ENCODE measurements at places on chromosomes 3 and 15.

DNA sequence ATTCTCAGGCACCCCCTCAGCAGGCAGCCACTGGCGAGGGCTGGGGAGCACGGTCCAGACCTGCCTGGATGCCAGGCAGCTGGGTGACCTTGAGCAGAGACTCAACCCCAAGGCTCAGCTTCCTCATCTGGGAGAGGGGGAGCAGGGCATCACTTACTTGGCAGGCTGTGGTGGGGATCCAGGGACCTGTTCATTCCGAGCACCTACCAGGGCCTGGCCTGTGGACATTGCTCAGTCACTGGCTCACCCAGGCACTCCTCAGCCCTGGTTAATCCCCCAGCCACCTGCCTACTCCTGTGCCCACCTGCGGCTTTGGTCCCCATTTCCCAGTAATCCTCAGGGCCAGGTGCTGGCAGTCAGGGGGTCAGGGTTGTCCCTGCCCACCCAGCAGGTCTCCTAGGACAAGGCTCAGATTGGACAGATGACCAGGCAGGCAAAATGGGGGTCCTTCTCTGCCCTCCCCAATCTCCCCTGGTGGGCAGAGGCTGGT lies 9.3 kb upstream of the RPL29 start:
- no peak for DNase-seq

DNA sequence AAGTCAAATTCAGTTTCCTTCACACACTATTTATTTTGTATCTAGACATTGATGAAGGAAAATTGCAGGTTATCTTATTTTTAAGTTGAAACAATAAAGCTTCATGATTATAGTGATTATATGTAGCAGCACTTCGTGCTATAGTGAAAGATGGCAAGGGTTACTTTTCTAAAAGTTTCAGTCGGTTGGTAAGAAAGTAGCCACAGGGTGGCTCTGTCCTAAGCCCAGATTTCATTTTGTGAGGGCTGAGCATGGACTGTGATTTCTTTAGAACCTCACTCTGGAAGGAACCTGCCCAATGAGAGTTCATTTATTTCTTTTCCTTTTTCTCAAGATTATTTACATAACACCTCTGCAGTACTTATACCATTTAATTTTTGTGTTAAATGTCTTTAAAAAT lies 66.5 kb downstream of the NME9 start:
- DNase-seq: no peak

DNA sequence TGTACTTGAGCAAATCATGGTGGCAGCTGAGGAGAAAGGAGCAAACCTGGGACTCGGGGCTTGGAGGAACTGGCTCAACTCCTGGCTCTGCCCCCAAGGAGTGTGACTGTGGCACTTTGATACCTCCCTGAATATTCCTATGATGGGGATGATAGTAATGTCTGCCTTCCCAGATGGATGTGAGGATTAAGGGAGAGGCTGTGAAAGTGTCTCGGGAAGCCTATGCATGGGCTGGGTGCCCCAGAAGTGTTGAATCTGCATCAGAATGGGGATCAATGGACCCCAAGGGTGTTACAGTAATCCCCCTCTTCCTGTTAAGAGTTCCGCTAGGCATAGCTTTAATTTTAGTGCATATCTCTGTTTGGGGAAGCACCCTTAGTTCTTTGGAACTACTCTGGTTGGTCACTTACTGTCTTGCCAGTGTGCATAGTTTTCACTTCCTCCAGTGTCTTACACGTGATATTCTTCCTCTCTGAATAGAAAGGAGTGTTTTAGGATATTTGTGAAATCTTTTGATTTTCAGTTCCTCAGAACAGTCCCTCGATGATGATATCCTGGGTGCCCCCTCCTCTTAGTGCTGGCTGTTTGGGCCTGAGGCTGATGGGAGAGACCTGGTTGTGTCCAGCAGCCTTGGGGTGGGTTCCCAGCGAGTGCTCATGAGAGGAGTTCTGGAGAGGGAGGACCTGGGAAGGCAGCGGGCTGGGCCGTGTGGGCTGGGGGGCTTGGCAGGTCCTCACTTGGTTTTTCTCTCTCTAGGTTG lies 97.5 kb downstream of the CHDH start:
- no peak for DNase-seq

DNA sequence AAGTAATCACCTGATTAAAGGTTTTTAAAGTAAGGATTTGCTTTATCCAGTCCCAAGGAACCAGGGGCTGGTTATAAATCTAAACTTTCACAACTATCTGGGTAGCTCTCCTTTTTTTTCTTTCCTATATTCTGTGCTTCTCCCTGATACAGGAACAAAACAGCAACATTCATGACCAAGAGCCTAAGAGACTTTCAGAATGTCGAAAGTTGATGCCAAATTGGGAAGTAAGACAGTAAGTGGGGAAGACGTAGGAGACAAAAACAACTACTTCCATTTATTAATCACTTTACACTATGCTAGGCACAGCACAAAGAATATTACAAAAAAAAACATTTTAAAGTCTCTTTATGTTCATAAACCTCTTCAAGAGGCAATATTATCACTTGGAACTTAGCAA lies 211.6 kb downstream of the MAGI1 start:
- DNase-seq: no peak

DNA sequence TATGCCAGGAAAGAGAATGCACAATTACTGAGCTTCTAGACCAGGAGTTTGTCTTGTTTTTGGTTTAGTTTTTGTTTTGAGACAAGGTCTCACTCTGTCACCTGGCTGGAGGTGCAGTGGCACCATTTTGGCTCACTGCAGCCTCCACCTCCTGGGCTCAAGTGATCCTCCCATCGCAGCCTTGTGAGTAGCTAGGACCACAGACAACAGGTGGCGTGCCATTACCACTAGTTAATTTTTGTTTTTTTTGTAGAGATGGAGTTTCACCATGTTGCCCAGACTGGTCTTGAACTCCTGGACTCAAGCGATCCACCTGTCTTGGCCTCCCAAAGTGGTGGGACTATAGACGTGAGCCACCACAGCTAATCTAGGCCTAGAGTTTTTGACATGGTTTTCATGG lies 104.4 kb upstream of the CCDC54 start:
- no peak for DNase-seq
